ENCODE measurements at places on chromosomes 11 and 22.
A peak's percentile ranks its signal among the peaks of the same experiment; 100 is the strongest.

DNA sequence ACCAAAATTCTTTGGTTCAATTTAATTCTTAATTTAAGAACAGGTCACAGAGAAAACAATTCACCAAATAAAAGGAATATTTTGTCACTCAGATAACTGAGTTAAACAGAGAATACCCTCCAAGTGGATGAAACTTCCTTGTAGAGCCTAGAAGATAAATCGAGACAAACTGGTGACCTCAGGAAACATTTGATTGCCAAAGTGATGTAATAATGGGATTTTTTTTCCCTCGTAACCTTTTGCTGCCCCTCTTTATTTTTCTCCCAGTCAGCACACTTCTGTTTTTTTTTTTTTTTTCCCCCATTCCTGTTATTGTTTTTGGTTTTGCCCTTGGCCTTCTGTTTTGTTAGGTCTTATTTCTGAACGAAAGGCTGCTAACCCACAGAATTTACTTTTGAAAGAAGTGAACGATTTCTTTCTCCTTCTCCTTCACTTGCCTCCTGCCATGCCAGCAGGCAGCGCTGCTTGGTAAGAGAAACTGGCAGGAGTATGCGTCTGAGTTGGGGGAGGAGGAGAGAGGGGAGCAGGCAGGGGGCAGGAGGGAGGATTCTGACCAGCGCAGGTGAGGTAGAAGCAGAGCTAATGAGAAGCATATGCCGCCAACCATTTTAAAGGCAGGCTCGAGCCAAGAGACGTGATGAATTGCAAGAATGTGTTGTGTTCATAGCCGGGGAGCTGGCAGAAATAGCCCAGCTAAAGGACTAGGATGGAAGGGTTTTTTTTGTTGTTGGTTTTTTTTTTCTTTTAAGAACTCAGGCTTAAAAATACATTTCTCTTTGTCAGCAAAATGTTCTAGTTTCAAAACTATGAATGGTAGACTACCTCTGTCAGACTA lies 121.9 kb upstream of the MTMR2 start:
- DNase-seq, result peak; percentile 43

- no peak for DNase-seq
These were observed 57.0 kb downstream of the ANO1 start for GRCh38 chr11:70135142-70135541.

DNA sequence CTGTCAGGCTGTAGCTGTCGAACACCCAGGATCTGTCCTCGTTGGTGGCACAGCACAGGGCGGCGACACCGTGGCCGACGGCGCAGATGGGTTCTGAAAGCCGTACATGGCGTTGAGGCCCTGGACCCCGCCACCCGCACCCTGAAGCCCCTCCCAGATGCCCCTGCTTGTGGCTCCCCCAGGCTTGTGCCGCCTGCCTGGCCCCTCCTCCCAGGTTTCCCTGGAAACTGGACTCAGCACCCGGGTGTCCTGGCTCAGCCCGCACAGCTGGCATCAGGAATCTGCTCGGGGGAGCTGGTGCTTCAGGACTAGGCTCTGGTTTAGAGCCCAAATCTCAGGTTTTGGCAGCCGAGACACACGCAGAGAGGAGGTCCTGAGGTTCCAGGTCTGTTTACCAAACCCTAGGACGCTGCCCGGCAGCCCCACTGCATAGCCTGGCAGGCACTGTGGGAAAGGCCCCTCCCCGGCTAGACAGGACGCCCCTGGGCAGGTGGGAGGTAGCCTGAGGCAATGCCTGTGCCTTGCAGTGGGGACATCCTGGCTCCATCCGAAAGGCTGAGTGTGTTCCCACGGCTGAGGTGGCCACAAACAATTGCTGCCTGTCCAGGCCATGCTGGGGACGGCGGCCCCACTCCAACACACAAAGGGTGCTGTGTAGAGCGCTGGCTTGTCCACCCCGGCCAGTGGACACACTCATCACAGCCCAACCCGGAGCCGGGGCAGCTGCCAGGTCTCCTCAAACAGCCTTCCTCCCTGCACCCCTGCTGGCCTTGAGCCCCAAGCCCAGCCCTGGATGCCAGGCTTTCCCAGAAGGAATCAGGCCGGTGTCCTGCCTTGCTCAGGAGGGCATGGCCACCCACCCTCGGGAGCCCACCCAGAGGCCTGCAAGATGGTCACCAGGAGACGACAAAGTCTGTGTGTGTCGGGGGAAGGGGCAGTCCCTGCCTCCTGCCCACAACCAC lies 4.6 kb downstream of the GATD1 start:
- DNase-seq, result no peak

- DNase-seq, result no peak
These were observed 9.5 kb downstream of the YPEL1 start for GRCh38 chr22:21725956-21726649.

- DNase-seq, result no peak
These were observed 60.9 kb upstream of the ZC3H12C start for GRCh38 chr11:110032259-110032658.

GRCh38 chr11:74581954-74582547 lies 10.3 kb upstream of the POLD3 start:
- DNase-seq, result no peak

DNA sequence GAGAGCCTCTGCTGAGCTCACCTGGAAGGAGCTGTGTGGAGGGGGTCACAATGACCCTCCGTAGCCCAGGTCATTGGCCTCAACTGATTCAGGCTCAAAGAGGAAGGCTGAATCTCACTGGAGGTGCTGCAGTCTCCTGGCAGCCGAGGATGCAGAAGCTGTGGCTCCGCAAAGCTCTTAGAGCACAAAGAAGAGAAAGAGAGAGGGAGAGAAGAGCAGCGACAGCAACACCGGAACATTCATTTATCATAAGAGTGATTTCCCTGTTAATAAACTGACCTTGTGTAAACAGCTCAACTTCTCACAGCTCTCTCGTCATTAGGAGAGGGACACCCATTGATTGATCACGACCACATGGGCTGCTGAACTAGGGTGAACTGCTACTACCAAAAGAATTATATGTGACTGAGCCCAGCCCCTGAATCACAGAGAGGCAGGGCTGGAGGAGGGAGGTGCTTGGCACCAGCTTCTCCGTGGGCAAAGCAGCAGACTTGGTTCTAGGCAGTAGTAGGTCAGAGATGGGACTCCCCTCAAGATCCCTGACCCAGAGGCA lies 281.7 kb downstream of the NXPE2 start:
- DNase-seq, result no peak

- no peak for DNase-seq
These were observed 1.7 kb upstream of the CD81 start for GRCh38 chr11:2375341-2375853.

DNA sequence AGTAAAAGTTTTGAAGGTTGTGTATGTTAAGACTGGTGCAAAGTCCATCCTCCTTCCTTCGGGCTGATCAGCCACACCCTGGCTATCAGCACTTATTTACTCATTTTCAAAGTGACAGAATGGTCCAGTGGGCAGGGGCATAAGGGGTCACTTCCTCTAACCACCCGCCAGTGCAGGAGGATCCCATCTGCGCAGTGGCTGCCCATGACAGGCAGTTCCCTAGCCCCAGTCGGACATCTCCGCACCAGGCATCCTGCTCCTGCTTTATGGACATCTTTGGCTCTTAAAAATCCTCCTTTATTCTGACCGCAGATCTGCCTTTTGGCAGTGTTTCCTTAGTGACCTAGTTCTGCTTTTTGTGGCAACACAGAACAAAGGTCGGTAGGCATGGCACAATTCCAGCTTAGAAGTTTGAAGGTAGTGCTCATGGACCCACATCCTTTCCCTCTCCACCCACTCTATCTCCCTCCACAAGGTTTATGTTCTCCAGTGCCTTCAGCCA lies 55.9 kb downstream of the BMAL1 start:
- no peak for DNase-seq

- DNase-seq, result no peak
These were observed 8.0 kb upstream of the TSPAN18 start for GRCh38 chr11:44718612-44719390.

- no peak for DNase-seq
These were observed 47.3 kb downstream of the PRR5L start for GRCh38 chr11:36343436-36343835.

DNA sequence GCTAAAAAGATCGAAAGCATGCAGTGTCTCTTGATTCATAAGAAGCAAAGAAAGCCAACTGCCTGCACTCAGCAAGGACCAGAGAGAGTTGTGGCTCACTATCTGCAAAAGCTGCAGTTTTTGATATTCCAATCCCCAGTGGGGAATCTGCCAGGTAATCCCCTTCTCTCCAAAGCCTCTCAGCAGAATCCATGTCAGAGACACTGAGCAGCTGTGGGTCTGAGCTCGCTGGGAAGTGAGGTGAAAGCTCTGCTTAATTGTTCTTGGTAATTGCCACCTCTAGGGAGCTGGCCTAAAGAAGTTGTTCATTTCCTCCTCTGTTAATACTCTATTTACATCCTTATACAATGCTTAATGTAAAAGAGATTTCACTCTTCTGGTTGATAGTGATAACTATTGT lies 261.3 kb upstream of the LRRC4C start:
- no peak for DNase-seq

DNA sequence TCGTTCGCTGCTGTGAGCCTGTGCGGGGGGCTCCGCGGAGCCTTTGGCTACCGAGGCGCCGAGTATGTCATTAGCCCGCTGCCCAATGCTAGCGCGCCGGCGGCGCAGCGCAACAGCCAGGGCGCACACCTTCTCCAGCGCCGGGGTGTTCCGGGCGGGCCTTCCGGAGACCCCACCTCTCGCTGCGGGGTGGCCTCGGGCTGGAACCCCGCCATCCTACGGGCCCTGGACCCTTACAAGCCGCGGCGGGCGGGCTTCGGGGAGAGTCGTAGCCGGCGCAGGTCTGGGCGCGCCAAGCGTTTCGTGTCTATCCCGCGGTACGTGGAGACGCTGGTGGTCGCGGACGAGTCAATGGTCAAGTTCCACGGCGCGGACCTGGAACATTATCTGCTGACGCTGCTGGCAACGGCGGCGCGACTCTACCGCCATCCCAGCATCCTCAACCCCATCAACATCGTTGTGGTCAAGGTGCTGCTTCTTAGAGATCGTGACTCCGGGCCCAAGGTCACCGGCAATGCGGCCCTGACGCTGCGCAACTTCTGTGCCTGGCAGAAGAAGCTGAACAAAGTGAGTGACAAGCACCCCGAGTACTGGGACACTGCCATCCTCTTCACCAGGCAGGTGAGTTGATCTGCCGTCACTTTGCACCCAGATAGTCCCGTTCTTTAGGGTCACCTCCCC lies 1.0 kb downstream of the ADAMTS15 start:
- DNase-seq, result no peak

DNA sequence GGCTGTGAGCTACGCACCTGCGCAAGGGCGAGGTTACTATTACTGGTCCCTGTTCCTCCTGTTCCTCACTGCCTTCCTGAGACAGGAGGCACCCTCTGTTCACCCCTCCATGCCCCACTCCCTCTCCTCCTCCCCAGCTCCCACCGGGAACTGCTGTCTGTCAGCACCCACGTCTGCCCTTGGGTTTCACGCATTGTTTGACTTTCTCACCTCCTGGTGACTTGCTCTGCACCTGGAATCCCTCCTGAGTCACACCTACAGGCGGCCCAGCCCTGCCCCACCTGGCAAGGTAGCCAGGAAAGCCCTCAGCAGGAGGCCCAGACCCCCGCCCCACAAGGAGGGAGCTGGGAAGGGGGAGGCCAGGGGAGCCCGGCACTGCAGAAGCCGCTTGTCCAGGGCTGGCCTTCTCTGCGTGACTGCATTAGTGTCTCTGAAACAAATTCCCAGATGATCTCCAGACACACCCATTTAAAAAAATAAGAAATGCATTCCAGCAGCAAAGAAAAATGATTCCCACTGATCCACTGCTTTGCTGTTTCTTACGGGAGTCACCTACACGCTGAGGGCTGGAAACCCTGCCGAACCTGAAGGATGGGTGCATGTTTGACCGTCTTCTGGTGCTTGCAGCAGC lies 86.4 kb downstream of the CELSR1 start:
- no peak for DNase-seq

GRCh38 chr11:91141655-91142054 lies 918.8 kb upstream of the CHORDC1 start:
- DNase-seq, result no peak

- DNase-seq, result peak; percentile 52
These were observed 17.7 kb upstream of the THRSP start for GRCh38 chr11:78045851-78046485.

GRCh38 chr11:59901306-59901705 lies 22.7 kb downstream of the OOSP3 start:
- DNase-seq, result peak; percentile 95

DNA sequence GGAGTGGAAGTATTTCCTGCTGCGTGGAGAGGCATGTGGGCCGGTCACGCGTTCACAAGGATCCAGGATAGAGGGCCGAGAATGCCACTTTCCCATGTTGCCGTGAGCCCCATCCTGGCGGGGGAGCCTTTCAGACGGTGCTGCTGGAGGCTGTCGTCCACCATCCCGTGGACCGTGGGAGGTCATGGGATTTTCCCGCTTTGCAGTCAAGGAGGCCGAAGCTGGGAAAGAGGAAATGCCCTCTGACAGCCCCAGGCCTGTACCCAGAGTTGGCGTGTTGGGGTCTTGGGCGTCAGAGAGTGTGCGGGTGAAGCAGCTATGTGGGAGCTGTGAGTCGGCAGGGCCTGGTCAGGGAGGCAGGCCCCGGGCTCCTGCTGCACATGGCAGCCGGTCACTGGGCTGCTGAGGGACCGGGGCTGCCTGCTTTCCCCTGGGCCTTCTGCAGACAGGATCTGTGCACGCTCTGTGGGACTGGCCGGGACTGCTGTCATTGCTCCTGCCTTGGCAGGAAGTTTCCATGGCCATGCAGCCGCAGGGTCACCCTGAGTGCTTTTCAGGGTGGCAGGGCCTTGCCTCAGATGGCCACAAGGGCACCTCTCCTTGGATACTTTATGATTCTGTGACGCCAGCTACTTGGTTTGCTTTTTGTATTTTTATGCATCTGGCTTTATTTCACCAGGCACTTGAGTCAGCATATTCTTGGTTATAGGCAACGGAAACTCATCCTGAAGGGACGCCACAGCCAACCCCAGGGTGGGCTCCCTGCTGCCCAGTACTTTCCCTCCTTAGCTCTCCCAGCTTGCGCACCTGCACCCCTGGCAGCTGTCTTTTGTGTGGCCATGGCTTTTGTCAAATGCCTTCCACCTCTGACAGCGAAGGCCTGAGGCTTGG lies 52.4 kb downstream of the AP2A2 start:
- no peak for DNase-seq

DNA sequence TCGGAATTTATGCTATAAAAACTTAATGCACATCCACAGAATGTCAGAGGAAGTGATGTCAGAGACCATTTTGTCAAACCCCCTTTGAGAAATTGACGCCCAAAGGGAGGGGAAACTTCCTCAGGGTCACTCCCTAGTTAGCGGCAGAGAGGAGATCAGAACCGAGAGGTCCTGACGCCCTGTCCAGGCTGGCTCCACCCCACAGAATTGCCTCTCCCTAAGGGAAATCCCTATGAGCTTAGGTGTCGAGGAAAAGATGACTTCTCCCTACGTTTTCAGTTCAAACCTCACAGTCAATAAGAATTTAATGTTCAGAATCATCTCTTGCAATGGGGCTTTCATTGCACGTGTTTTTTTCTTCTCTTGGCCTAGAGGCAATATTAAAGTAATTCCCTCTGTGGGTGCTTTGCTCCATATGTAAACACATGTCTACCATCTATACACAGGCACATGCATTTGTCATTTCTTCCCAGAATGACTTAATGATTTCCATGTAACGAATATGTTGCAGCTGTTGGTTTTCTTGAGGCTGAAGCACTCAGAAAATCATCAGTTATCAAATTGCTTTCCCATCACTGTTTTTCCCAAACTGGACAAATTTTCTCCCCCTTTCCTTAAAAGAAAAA lies 148.7 kb upstream of the TIMP3 start:
- DNase-seq, result no peak

- DNase-seq, result no peak
These were observed 49.4 kb downstream of the SMIM38 start for GRCh38 chr11:69204941-69205742.

GRCh38 chr11:63840356-63841060 lies 1.6 kb downstream of the MARK2 start:
- no peak for DNase-seq
